ENCODE measurements at places on chromosomes 3 and 15. TPM values are rescaled to one million over a fixed set of nuclear protein-coding genes. Genes with fewer than 3 reads are reported as not detected.

The GREM1 gene
- not detected for total RNA-seq

The CCR9 gene
- not detected for total RNA-seq

The MESP1 gene
- 1.6 TPM for total RNA-seq

The ROBO1 gene
- 0.55 TPM for total RNA-seq

The MEX3B gene
- total RNA-seq: 1.2 TPM

The HCLS1 gene
- total RNA-seq: 339 TPM

The SAMMSON gene
- not detected for total RNA-seq

The CSTA gene
- not detected for total RNA-seq

The KNSTRN gene
- total RNA-seq: 57.5 TPM

The PDZRN3 gene
- not detected for total RNA-seq

The SI gene
- not detected for total RNA-seq

The GOLGA8R gene
- 2.7 TPM for total RNA-seq

The CDHR4 gene
- total RNA-seq: not detected

The CFAP100 gene
- total RNA-seq: not detected

The ITIH1 gene
- not detected for total RNA-seq

The ZDHHC19 gene
- total RNA-seq: not detected

The TEX55 gene
- not detected for total RNA-seq

The SLC9C1 gene
- not detected for total RNA-seq

The REC114 gene
- not detected for total RNA-seq

The ONECUT1 gene
- total RNA-seq: not detected

The MAGEL2 gene
- not detected for total RNA-seq

The PEX5L gene
- total RNA-seq: 0.04 TPM

The ROPN1 gene
- total RNA-seq: not detected

The ARNT2 gene
- total RNA-seq: not detected

The TMEM212 gene
- not detected for total RNA-seq

The IGDCC3 gene
- total RNA-seq: not detected

The IL16 gene
- 239 TPM for total RNA-seq

The ATP8B4 gene
- total RNA-seq: 6.8 TPM

The MCTP2 gene
- 17.2 TPM for total RNA-seq

The FBXW12 gene
- total RNA-seq: not detected

The LRRC34 gene
- 4.7 TPM for total RNA-seq

The ASB14 gene
- total RNA-seq: not detected

The CPA3 gene
- total RNA-seq: not detected

The SPRED1 gene
- 0.15 TPM for total RNA-seq

The WHAMM gene
- 13.8 TPM for total RNA-seq

The PLD1 gene
- total RNA-seq: 0.50 TPM

The CACNA1D gene
- 0.15 TPM for total RNA-seq

The RLBP1 gene
- not detected for total RNA-seq

The RASA2 gene
- 54.1 TPM for total RNA-seq

The LRRC2 gene
- 0.29 TPM for total RNA-seq

The STIMATE gene
- total RNA-seq: 35.0 TPM

The GP5 gene
- total RNA-seq: 1.1 TPM

The CYP1A1 gene
- 2.9 TPM for total RNA-seq

The NUP210 gene
- total RNA-seq: 204 TPM

The PLA1A gene
- not detected for total RNA-seq

The ATP13A5 gene
- not detected for total RNA-seq

Data from activated CD4-positive, alpha-beta T cell treated with anti-CD3 and anti-CD28 coated beads, Interleukin-2, amount 10 ng/mL, durations not matched to agents 7 days and 5 days (primary cell).